Central memory CD4-positive, alpha-beta T cell (primary cell): ENCODE measurements at places on chromosomes 5 and 9.

- DNase-seq, result no peak
Observed at GRCh38 chr5:9641806-9642355, 11.7 kb upstream of the TAS2R1 start.

GRCh38 chr9:130143279-130143893, 28.8 kb upstream of the NCS1 start:
- no peak for DNase-seq

DNA sequence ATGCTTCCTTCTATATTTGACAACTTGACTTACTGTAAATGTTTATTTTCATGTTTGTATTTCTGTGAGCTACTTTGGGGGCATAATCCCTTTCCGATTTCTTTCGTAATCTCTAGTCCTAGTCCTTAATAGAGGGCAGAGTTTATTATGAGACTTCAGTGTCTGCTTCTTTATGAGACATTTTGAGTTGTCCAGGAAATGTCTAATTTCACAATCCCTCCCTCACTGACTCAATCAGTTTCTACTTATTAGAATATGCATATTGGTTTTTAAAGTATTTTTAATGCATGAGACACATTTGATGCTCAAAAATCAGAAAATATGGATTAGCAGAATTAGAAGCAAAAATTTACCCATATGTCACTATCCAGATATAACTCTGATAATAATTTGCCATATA, 160.9 kb downstream of the FOCAD start:
- no peak for DNase-seq

- no peak for DNase-seq
Observed at GRCh38 chr5:128241051-128241695, 157.6 kb downstream of the SLC12A2 start.

- DNase-seq, result no peak
Observed at GRCh38 chr5:178642351-178642909, 15.6 kb upstream of the CLK4 start.

GRCh38 chr5:10331341-10331796, 22.1 kb upstream of the MARCHF6 start:
- DNase-seq, result no peak

GRCh38 chr5:90338712-90339372, 70.7 kb downstream of the CETN3 start:
- no peak for DNase-seq

GRCh38 chr5:60185231-60186099, 291.9 kb upstream of the PDE4D start:
- DNase-seq, result no peak

- DNase-seq, result peak; percentile 37
Observed at GRCh38 chr5:56849671-56850070, 34.3 kb downstream of the MAP3K1 start.

GRCh38 chr9:69671879-69672595, at the start of gene APBA1:
APBA1 (minus strand) TSS chr9:69672371.
- peak; percentile 34 for DNase-seq
